Stimulated activated CD4-positive, alpha-beta T cell treated with anti-CD3 and anti-CD28 coated beads, Interleukin-1b, Interleukin-23, amount 100 ng/mL, for 1 hour (primary cell): ENCODE measurements at places on chromosomes 3 and 15.

DNA sequence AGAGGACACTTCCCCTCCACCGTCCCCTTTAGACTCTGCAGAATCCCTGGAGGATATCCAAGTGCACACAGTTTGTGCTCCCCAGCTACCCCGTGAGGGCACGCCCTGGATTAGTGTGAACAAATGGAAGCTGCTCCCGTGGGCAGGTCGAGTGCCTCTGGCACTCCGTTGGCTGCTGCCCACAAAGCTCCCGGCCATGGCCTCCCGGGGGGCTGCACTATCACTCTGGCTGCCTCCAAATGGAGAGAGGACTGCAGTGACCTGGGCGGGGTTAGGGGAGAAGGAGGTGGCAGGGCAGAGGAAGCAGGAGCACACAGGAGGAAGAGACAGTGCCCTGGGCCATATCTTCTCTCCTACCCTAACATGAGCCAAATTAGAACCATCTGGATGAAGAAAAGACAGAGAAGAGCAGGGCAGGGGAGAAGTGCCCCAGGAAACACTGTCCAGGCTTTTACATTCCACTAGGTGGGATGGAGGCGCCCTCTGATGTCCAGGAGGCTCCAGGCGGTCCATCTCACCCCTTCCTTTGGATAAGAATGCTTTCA, 29.4 kb upstream of the ACAD9 start:
- DNase-seq: no peak

DNA sequence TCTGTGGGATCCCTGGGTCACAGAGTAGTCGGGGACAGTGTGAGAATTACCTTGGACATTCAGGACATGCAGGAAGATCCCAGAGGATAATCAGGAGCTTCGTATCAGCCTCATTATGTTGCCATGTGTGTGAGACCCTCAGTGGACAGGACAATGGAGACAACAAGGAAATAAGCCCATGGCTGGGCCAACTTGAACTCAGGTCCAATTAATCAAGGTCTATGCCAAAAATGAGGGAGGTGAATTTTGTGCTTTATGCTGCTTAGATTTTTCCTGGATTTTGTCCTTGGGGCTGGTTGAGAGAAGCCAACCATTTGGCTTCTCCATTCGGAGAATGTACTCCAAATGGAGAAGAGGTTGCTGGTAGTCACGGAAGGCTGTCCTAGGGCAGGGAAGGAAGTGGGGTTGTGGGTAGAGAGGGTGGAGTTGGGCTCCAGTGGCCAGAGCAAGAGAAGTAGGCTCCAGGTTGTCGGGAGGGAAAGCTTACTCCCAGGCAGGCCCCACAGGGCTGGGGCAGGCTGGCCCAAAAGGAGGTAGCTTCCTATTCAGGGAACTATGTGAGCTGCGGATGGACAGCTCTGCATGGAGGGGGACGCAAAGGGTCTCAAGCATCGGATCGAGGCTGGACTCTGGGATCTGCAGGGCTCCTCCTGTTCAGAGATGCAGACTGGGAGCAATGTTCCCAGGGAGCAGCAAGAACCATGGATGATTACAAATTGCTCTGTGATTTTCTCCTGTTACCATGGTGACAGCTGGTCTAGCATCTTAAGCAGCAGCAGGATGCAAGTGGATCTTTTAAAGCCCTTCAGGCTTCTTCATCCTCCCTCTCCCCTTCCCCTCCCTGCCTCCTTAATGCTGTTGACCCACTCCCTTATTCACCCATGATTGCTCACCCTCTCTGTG, 91.1 kb downstream of the WNT7A start:
- no peak for DNase-seq

DNA sequence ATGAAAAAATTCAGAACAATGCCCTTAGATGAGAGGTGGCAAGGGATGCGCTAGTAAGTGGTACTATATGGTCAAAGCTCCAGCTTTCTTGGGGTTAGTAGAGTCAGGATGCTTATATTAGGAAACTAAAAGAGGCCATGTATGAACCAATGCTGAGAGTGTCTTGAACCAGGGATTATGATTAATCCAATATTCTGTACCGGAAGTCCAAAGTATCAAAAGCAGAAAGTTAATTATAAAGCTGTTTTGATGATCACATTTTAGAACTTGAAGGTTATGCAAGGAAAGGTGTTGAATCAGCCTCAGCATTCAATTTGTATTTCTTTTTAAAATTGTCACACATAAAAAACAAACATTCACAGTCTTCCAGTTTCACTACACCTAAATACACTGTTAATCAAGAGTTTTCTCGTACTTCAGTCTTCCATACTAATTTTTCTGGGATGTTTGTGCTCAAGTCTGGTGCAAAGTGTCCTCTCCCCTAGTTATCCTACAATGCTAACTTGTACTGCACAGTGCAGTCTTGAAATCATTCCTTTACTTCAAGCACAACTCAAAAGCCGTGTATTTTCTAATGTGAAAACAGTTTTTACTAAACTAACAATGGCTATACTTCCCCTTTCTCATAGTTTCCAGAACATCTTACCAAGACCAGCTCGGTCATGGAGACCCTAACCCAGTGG, 10.7 kb upstream of the FAH start:
- no peak for DNase-seq

GRCh38 chr3:55162031-55162795, 234.4 kb upstream of the LRTM1 start:
- DNase-seq: no peak

GRCh38 chr3:147359177-147360050, 46.9 kb downstream of the ZIC4 start:
- no peak for DNase-seq

DNA sequence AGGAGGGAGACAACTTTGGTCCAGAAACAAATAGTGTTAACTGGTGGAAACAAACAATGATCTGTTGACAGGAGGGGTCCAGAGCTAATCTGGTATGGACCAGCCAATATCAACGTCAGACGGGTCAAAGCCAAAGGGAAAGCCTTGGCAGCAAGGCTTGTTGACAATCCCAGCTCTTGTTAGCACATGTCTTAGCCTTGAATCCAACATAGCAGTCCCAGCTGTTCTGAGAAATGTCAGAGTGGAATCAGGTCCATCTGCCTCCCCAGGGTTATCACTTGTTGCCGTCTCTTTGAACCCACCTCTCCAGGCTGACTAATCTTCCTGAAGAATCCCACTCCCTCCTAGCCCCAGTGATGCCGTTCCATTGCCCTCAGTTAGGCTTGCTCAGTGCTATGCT, 404.6 kb upstream of the MCTP2 start:
- no peak for DNase-seq

DNA sequence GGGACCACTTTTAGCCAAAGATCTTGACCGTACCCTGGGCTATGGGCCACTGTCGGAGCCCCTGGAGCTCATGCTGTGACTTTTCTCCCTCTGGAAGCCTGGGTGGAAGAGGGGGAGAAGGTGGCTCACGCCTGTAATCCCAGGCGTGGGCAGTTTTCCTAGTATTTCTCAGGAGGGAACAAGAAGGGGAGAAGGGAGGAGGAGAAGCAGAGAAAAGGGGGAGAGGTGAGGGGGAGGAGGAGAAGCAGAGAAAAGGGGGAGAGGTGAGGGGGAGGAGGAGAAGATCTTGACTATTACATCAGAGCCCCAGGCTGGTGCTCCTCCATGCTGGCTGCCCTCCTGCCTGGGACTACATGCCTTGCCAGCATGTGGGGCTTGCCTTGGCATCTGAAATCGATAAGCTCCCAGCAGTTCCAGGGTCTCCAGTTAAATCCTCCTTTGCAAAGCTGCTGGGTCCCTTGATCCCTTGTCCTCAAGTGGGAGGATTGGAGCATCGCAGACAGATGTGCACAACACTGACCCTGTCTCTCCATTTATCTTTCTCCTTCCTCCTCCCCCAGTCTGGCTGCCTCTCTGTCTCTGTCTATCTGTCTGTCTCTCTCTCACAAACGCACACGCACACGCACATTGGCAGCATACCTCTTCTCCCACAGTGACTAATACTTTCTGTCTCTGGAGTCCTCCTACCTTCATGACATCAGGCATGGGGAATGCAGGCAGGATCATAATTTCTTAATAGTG, 41.6 kb downstream of the MRAS start:
- no peak for DNase-seq
